ENCODE measurements at places on chromosomes 1 and 21.

DNA sequence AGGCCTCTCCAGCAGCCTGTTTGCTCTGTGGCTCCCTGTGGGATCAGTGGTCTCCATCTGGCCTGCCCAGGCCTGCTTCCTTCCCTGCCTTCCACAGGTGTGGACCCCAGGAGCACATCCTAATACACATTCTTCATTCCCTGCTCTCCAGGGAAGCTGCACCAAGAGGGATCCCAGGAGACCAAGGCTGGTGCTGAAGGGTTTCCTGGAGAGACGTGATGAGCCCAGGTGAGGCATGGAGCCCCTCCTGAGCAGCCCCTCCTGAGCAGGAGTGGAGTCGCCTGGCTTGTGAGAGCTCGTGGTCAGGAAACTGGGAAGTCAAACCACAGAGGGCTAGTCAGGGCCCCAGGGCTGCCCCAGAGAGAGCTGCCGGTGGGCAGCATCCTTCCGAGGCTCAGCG, 561.4 kb downstream of the MATN1 start:
- DNase-seq, result no peak

DNA sequence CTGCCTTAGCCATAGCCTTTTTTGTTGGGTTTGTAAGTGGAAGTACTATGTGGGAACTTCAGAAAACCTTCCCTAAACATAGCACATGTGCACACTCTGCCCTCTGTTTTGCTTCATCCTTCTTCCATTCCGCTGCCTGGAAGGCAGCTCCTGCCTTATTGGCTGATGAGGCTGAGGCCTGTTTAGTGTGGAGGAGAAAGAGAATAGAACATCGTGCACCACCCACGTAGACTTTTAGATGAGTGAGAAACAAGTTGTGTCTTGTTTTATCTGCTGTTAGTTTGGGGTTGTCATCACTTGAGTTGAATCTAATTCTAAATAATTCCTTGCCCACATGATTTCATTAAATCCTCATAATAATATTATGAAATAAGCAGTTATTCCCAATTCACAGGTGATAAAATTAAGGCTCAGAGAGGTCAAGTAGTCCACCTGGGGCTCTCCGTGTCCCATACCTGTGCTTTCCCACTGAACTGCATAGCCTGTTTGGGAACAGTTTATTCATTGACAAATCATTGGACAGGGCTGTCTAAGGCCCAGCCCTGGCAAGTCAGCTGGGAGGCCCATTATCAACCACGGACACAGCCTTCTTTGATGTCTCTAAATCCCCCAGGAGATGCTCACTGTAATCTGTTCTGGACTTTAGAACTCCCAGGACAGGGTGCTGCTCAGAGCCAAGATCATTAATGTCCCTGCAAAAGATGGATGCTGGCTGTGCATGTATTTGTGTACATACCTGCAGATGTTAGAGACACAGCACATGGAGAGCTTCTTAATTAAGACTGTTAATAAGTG, 93.0 kb downstream of the ABCA4 start:
- no peak for DNase-seq

GRCh38 chr21:14675774-14676530, 129.8 kb upstream of the SAMSN1 start:
- DNase-seq, result no peak

- no peak for DNase-seq
Measured at GRCh38 chr21:35648512-35648911, 411.8 kb downstream of the SETD4 start.

DNA sequence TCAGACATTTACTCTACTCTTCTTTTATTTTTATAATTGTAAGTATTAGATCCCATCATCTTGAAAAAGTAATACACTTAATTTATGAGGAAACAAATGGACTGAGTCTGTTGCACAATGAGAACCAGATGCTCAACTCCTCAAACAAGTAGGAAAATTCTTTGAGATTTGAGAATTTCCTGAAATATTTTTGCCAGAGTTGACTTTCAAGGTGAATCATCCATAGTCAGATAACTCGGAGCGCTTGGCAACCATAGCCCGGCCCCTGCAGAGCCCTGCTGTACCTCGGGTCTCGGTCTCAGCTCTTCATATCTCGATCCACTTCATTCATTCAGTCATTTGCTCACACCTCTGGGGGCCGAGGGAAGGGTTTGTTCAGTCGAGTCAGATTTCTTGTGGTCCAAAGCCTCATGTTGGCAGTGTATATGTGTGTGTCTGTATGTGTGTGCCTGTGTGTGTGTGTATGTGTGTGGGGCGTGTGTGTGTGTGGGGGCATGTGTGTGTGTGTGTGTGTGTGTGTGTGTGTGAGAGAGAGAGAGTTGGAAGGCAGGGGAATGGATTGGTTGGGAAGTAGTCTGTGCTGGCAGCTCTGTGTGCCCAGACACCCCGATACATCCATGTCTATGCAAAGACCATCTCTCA, 18.1 kb upstream of the PCP4 start:
- DNase-seq, result no peak

GRCh38 chr1:183051546-183051945, 28.3 kb downstream of the LAMC1 start:
- DNase-seq, result no peak

DNA sequence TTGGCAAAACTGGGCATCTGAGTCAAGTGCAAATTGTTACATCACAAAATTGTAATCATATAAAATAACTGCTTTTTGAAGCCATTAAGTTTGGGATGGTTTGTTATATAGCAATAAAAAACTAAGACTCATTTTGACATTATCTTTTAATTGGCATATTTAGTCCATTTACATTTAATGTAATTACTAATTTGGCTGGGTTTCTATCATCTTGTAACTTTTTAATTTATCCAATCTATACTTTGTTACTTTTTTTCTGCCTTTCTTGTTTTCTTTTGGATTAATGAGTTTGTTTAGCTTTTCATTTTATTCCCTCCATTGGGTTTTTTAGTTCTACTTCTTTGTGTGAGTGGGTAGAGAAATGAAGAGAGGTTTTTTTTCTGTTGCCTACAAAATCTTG, 76.3 kb downstream of the DRAM2 start:
- no peak for DNase-seq

GRCh38 chr1:164602101-164602422, 43.1 kb downstream of the PBX1 start:
- peak; percentile 85 for DNase-seq

- DNase-seq, result no peak
Measured at GRCh38 chr21:34827445-34828235, 158.8 kb downstream of the CLIC6 start.

DNA sequence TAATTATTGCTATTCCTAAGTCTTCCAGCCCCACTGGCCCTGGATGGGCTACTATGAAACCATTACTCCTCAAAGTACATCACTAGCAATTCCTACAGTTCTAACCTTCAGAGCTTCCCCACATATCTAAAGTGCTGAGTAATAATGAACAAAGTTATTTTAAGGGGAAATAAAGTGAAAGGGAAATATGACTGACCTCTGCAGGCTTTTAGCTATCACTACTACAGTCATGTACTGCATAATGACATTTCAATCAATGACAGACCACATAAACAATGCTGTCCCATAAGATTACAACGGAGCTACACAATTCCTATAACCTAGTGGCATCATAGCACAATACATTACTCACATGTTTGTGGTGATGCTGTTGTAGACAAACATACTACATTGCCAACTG, 32.5 kb upstream of the ASPM start:
- no peak for DNase-seq

DNA sequence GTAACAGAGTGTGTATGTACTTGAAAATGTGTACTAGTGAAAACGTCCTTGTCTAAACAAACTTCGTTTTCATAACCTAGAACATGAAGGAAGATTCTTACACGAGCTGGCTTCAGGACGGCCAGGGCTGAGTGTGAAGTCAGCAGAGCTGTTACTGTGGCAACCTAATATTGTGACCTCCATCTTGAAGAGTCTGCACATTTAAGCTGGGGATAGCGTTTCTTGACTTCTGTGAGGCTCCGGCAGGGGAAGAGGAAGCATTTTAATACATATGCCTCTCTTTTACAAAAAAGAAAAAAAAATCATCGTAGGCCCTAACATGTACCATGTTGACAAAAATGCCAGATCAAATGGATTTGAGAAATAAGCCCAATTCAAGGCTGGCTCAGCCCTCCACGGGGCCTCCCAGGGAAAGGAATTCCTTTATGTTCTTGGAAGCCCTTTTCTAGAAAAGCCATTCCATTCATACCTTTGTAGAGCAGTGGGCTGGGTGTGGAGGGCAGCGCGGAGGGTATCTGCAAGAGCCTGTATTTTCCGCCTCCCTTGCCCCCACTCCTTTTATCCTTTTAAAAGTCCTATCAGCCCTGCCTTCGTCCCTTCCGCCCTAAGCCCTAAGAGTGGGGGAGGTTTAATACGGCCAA, 51.1 kb downstream of the SIM2 start:
- no peak for DNase-seq

DNA sequence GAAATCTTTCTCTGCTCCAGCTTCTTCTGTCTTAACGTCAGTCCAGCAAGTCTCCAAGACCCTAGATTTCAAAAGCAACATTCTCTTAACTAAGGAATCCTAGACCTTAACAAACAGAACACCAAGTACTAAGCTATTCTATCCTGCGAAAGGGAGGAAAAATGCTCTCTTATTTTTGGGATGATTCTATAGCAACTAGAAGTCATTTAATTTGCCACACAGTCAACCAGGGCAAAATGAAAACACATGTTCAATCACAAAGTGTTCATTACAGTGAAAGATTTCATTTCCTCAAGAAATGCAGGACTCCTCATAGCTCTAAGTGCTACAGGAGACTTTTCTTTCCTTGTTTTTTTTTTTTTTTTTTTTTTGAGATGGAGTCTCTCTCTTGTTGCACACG, 36.2 kb upstream of the DOCK7 start:
- no peak for DNase-seq

GRCh38 chr1:189033169-189033568, 1444.5 kb downstream of the BRINP3 start:
- no peak for DNase-seq

GRCh38 chr1:174408146-174408545, 39.6 kb upstream of the GPR52 start:
- no peak for DNase-seq

GRCh38 chr21:32803651-32804050, 32.1 kb upstream of the PAXBP1 start:
- DNase-seq, result no peak

GRCh38 chr1:42477775-42478174, 14.7 kb downstream of the CCDC30 start:
- DNase-seq, result no peak

DNA sequence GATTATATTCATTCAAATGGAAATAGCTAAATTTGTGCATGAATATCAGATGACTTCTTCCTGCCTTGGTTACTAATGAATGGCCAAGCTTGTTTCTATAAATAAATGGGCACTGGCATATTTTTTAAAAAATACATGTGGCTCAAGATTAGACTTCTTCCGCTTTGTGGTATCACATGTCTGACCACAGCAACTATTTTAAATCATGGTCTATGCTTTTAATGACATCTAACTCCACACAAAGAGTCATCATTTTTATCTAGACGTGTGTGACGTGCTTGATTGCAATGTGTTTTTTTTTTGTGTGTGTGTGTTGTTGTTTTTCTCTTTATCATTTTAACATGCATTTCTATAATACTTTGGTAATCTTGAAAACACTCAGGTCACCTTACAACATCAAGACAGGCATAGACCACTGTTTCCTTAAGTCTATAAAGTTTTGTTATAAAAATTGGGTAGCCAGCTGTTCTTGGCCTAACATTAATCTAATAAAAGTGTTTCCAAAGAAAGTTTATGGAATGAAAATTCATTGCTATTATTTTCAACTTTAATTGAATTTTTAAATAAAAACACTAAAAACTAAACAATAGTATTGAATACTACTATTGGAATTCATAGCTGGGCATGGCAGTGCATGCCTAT, 29.5 kb downstream of the RGS1 start:
- DNase-seq, result no peak

DNA sequence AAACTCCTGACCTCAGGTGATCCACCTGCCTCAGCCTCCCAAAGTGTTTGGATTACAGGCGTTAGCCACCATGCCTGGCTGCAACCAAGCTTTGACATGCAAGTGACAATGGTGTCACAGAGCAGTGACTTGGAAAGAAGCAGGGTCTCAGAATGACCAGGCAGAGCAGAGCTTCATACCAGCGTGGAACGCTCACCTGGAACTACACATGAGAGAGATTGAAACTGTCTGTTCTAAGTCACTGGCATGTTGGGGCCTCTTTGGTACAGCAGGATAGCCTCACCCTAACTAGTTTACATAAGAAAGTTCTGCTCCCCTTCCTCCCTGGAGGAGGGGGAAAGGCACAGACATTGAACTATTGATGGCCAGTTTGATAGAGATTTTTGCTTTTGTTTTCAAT, 47.5 kb upstream of the ITPKB start:
- DNase-seq, result no peak

DNA sequence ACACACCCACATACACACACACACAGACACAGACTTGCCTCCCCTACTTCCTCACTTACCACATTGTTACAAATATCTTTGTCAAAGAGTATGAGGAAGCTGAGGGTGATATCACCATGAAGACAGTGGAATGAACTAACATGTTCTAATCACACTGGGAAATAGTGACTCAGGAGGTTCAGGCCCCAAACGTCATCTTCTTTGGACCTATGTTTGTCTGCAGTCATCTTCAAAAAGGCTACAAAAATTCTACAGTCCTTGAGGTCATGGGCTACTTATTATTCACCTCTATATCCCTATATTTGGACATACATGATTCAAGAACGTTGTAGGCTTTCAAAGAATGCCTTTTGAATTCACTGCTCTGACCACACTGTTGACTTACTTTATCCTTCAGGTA, 2.1 kb upstream of the LCE2C start:
- DNase-seq, result no peak

DNA sequence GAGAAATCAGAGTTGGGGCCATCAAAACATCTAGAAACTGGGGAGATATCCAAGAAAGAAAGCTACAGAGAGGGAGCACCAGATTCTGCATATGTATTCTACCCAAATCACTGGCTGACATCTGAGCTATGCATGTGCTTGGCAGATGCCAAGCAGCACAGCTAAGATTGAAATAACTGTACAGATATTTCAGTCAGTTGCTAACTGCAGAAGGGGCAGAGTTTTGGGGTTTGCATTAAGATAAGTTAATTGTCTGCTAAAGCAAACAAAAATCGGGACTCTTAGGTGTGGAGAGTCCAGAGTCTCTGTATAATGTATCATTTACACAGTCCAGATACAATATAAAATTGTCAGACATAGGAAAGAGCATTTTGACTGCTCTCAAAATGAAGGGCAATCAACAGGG, 437.1 kb downstream of the PTBP2 start:
- no peak for DNase-seq

DNA sequence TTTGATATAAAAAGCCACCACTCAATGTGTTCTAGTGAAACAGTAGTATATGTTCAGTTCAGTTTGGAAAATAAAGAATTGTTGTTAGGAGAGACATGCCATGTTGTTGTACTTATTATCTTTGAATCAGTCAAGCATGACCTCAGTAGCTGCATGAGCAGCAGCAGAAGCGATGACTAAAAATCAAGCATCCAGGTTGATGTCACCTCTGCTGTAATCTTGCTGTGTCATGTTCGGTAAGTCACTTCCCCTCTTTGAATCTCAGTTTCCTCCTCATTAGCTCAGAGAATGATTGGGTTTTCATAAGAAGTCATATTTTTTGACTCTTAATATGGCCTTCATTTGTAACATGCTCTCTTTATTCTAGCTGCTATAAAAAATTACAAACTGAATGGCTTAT, 428.4 kb upstream of the B3GALT2 start:
- no peak for DNase-seq

Data from NCI-H1048 (cell line).